ENCODE measurements at places on chromosomes 4 and X. TPM values are rescaled to one million over a fixed set of nuclear protein-coding genes. Genes with fewer than 3 reads are reported as not detected.

PLXNB3 gene
- total RNA-seq, result 0.23 TPM

GRCh38 chr4:183185018-183185417, 86.0 kb downstream of the WWC2 start:
- no peaks in the 10 kb centered on the region for H3K36me3 ChIP-seq
- H3K27ac ChIP-seq, result no peak overlapping the region

GK gene
- total RNA-seq, result 19.5 TPM

DNA sequence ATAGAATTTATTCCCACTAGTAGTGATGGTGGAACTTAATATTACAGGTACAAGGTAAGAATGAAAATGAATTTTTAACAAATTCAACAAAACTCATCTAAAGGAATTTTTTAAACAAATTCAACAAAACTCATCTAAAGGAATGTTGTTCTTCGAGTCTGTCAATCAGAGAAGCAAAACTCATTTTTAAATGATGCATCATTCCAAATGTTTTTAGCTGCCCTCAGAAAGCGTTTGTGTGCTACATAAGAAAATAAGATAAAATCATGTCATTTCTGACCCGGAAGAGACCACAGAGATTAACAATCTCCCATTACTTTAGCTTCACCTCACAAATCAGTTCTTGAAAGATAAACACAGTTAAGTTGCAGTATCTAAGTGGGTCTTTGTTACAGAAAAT, 129.4 kb downstream of the REELD1 start:
- no peak for DNase-seq
- no peaks in the 10 kb centered on the region for H3K36me3 ChIP-seq
- H3K27me3 ChIP-seq, result no peaks in the 10 kb centered on the region
- no peak overlapping the region for H3K27ac ChIP-seq

DNA sequence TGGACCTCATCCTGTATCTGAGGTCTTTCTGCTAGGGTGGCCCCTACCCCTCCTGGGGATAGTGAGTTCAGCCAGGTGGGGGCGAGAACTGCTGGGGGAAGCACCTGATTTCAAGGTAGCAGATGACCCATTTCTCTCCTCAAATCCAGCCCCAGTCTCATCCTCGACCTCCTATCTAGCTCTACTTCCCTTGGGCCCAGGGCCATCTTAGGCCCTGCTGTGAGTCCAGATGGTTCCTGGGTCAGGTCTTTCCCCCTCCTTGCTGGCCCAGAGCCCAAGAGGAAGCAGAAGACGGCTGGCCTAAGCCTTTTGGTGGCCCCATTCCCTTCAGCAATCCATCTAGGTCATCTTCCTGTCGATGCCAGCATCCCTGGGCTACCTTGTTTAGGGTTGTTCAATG, 3.3 kb downstream of the CDK16 start:
- no peak for DNase-seq
- H3K36me3 ChIP-seq, result peaks cover 38% of the 10 kb centered on the region
- H3K27ac ChIP-seq, result peak overlapping the region; percentile 31
- H3K4me1 ChIP-seq, result peaks cover 36% of the 10 kb centered on the region

APOOL gene
- 11.8 TPM for total RNA-seq

- no peak overlapping the region for H3K4me3 ChIP-seq
- H3K4me1 ChIP-seq, result no peaks in the 10 kb centered on the region
- H3K27me3 ChIP-seq, result no peaks in the 10 kb centered on the region
- no peak overlapping the region for H3K27ac ChIP-seq
- H3K36me3 ChIP-seq, result no peaks in the 10 kb centered on the region
These were observed 1440.2 kb downstream of the ADGRL3 start for GRCh38 chr4:62640296-62640695.

GRCh38 chr4:38711066-38711465, 47.1 kb downstream of the KLF3 start:
- no peak overlapping the region for H3K4me3 ChIP-seq
- H3K27ac ChIP-seq, result no peak overlapping the region
- peaks cover 11% of the 10 kb centered on the region for H3K27me3 ChIP-seq

GPR173 gene
- not detected for total RNA-seq

PABPC1L2A gene
- total RNA-seq, result not detected

DNA sequence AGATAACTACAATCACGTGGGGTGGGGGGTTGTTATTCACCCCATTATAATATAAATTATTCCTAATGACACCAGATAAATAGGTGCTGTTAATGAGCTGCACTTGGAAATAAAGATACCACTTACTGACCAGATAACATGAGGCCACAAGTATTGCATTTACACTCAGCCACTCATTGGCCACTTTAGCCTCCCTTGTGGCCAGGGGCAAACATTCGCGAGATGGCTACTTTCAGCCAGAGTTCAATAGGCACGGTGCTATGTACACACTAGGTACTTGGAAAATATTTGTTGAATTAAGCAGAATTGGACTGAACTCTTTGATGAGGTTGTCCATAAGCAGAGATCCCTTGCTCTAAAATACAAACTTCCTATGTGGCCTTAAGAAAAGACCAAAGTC, 713.7 kb upstream of the TENM3 start:
- no peaks in the 10 kb centered on the region for H3K36me3 ChIP-seq
- no peak overlapping the region for H3K27ac ChIP-seq
- H3K4me3 ChIP-seq, result no peak overlapping the region
- no peaks in the 10 kb centered on the region for H3K27me3 ChIP-seq

DNA sequence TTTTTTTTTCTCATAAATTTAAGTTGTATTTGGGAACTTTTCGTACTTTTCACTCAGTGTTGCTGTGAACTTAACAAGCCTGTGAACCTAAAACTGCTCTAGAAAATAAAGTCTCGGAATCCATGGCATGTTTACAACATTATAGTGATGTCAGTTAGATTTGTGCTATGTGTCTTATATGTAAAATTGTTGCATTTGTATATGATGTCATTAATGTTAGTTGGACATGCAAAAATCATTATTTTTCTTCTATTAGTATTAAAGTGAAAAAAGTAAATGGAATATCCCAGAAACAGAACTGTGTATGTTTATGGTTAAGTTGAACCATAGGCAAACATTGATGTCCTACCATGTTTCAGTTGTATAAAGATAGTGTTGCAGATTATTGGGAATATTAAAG, 85.2 kb downstream of the STIM2 start:
- DNase-seq, result no peak
- no peak overlapping the region for H3K4me3 ChIP-seq
- H3K27me3 ChIP-seq, result no peaks in the 10 kb centered on the region
- peaks cover 37% of the 10 kb centered on the region for H3K36me3 ChIP-seq
- no peak overlapping the region for H3K27ac ChIP-seq

FHIP1A gene
- total RNA-seq, result not detected

ATOH1 gene
- total RNA-seq, result not detected

GRCh38 chrX:70834589-70834988, 73.9 kb downstream of the TEX11 start:
- no peak for DNase-seq
- no peak overlapping the region for H3K4me3 ChIP-seq
- no peaks in the 10 kb centered on the region for H3K4me1 ChIP-seq
- H3K27ac ChIP-seq, result no peak overlapping the region

ABCG2 gene
- 1.4 TPM for total RNA-seq

DNA sequence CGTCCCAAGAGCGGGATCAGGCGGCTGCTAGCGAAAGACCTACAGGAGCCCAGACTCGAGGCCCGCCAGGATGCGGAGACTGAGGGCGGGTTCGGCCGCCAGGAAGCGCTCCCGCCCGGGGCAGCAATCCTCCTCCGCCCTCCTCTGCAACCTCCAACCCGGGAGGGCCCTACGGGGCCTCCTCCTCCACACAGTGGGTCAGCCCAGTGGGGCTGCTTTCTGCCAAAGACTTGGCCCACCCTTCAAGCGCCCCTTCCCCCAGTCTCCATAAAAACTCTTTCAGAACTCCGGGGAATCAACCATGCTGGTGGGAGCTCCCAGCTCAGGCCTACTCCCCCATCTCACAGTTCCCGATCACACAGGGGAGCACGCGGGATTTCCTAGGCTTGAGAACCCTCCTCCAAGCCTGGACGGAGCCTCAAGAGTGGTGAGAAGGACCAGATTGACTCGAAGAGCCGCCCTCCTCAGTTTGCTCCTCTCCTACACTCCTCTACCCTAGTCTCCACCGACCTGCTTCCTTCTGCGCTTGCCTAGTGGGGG, 77.5 kb downstream of the RLIM start:
- peak overlapping the region; percentile 41 for H3K27ac ChIP-seq
- no peaks in the 10 kb centered on the region for H3K36me3 ChIP-seq
- peak overlapping the region; percentile 68 for H3K4me3 ChIP-seq
- H3K4me1 ChIP-seq, result peaks cover 17% of the 10 kb centered on the region

DNA sequence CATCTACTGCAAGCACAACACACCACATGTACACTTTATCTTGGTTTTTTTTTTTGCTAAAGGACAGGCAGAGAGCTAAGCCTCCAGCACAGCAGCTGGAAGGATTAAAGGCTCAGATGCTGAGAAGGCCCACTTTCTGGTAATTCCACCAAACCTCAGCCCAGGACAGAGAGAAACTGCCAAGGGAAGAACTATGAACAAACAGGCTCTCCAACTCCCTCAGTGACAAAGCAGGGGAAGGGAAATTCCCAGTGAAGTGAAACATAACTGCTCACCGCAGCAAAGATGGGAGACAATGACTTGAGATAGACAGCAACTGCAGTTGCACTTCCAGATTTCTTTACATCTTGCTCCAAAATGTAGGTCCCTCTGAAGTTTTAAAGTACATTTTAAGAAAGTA, 4.8 kb downstream of the PROM1 start:
- H3K27ac ChIP-seq, result no peak overlapping the region
- DNase-seq, result no peak
- H3K27me3 ChIP-seq, result peaks cover 49% of the 10 kb centered on the region
- no peak overlapping the region for H3K4me3 ChIP-seq
- H3K4me1 ChIP-seq, result peaks cover 13% of the 10 kb centered on the region
- peaks cover 4% of the 10 kb centered on the region for H3K36me3 ChIP-seq

MTTP gene
- total RNA-seq, result not detected

FAM241A gene
- total RNA-seq, result 1.5 TPM

PLAC8 gene
- 395 TPM for total RNA-seq

SUPT20HL2 gene
- total RNA-seq, result not detected

DEFB131A gene
- total RNA-seq, result not detected

DNA sequence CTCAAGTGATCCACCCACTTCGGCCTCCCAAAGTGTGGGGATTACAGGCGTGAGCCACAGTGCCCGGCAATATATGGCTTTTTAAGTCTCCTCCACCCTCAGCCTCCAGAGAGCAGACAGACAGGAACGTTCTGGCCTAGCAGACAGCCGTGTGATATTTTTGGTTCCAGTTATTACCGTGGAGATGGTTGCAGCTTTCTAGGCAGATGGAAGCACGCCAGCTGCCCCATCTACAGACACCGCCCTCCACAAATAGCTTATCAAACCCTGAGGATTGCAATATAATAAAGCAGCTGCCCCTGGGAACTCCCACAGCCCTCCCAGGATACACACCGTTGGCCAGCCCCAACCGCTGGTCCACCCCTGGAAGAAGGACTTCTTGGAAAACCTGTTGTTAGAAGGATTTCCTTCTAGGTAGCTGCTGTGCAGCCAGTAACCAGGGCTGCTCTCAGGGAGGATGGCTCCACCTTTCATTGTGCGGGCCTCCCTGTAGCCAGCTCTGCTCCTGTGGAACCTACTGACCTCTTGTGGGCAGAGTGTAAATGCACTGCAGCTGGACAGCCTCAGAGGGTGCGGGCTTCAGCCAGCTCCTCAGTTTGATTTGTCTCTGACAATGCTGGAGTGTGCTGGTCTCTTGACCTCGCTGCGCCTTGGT, 44.0 kb downstream of the SLC25A5 start:
- no peak overlapping the region for H3K27ac ChIP-seq
- H3K27me3 ChIP-seq, result no peaks in the 10 kb centered on the region

DNA sequence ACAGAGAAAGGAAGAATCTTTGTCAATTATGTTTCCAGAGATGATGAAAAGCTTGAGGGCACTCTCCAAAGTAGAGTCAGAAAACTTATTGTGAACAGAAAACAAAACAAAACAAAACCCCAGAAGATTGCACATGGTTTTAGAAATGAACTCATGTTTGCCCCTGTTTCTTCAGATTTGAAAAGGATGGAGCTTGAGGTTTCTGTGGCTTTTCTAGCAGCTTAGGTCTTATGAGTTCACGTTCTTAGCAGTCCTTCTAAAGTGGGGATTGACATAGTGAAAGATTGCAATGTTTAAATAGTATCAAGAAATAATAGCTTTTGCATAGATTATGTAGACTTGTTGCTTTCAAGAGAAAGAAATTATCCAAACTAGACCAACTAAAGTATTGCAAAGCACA, 421.8 kb downstream of the GBA3 start:
- H3K4me1 ChIP-seq, result no peaks in the 10 kb centered on the region
- no peak overlapping the region for H3K4me3 ChIP-seq
- DNase-seq, result no peak
- H3K36me3 ChIP-seq, result no peaks in the 10 kb centered on the region
- no peaks in the 10 kb centered on the region for H3K27me3 ChIP-seq

GRCh38 chr4:62252728-62253127, 1052.6 kb downstream of the ADGRL3 start:
- no peak overlapping the region for H3K4me3 ChIP-seq
- H3K36me3 ChIP-seq, result no peaks in the 10 kb centered on the region
- H3K27ac ChIP-seq, result no peak overlapping the region
- H3K27me3 ChIP-seq, result no peaks in the 10 kb centered on the region

MAGEA4 gene
- not detected for total RNA-seq

- DNase-seq, result peak; percentile 20
- no peaks in the 10 kb centered on the region for H3K27me3 ChIP-seq
- no peaks in the 10 kb centered on the region for H3K36me3 ChIP-seq
These were observed 46.4 kb downstream of the PAGE2 start for GRCh38 chrX:55135171-55135570.

LONRF3 gene
- total RNA-seq, result 0.29 TPM

DNA sequence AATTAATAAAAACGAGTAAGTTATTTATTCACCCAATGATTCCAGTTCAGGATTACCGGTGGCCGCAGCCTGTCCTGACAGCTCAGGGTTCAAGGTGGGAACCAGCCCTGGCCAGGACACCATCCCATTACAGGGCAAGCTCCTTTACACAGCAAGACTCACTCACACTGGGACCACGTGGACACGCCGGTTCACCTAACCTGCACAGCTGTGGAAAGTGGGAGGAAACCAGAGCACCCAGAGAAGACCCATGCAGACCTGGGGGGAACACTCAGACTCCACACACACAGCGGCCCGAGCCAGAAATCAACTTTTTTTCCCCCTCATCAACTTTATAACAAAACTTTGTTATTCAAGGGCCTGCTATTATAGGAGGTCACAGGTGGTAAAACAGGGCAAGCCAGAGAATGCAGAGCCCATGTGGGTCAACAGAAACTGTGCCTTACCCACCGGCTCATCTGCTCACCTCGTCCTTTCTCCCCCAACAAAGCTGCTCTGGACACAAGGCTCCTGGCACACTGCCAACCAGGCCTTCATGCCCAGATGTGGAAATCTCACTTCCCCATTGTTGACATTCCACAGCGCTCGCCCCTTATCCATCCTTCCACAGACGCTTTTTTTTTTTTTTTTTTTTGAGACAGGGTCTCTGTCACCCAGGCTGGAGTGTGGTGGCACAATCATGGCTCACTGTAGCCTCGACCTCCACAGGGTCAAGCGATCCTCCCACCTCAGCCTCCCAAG, 8.0 kb upstream of the ODAPH start:
- no peaks in the 10 kb centered on the region for H3K4me1 ChIP-seq
- H3K4me3 ChIP-seq, result no peak overlapping the region
- no peaks in the 10 kb centered on the region for H3K36me3 ChIP-seq
- H3K27ac ChIP-seq, result no peak overlapping the region
